ENCODE measurements at places on chromosomes 12 and 14.
A peak's percentile ranks its signal among the peaks of the same experiment; 100 is the strongest.

DNA sequence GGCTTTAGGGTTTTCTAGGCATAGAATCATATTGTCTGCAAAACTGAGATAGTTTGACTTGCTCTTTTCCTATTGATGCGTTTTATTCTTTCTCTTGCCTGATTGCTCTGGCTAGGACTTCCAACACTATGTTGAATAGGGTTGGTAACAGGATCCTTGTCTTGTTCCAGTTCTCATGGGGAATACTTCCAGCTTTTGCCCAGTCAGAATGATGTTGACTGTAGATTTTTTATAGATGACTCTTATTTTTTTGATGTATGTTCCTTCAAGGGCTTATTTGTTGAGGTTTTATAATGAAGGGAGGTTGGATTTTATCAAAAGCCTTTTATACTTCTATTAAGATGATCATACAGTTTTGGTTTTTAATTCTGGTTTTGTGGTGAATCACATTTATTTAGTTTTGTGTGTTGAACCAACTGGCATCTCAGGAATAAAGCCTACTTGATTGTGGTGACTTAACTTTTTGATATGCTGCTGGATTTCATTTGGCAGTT, 478.2 kb downstream of the TMEM117 start:
- DNase-seq = no peak

DNA sequence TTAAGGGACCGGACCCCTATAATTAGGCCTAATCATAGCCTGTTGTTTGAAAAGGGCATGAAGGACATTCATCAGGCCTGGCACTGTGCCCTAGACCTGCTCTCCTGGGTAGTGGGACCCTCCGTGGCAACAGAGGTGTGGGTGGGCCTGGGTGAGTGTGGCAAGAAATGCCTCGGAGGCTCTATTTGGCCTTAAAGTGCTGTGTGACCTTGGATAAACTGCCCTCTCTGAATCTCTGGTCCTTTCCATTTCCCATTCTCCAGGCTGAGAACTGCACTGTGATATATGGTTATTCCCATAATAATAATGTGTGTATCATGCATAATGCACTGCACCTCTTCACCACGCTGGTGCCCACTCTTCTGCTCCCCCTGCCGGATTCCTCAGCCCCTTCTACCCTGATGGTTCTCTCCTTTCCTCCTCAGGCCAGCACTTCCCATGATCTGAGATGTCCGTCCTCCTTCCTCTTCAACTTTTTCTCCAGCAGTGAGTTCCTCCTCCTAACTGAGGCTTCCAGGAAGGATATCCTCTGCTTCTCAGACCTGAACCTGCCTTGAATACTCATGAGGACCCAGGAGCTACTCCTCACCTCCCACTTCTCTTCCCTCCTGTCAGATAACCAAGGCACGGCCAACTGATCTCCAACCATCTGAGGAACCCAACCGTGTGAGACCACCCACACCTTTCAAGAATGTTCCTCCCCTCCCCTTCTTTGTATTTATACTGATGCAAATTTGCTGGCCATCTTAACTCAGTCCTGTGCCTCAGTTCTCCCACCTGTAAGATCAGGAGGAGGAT, 111.0 kb upstream of the PZP start:
- no peak for DNase-seq

- DNase-seq = no peak
Measured at GRCh38 chr12:63894132-63894531, 49.6 kb downstream of the SRGAP1 start.

DNA sequence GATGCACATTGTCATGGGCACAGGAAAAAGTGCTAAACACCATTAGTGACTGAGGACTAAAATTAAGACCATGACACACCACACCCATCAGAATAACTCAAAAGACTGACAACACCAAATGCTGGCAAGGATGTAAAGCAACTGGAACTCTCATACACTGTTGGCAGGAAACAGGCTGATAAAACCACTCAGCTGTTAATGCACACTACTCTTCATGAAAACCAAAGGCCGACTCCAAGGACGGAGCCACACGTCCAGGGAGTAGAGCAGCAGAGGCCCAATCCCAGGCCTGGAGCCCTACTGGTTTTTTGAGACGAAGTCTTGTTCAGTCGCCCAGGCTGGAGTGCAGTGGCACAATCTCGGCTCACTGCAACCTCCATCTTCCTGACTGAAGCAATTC, 6.4 kb downstream of the RAD52 start:
- DNase-seq = peak; percentile 57

- no peak for DNase-seq
Measured at GRCh38 chr12:47207829-47208248, 128.1 kb upstream of the AMIGO2 start.

DNA sequence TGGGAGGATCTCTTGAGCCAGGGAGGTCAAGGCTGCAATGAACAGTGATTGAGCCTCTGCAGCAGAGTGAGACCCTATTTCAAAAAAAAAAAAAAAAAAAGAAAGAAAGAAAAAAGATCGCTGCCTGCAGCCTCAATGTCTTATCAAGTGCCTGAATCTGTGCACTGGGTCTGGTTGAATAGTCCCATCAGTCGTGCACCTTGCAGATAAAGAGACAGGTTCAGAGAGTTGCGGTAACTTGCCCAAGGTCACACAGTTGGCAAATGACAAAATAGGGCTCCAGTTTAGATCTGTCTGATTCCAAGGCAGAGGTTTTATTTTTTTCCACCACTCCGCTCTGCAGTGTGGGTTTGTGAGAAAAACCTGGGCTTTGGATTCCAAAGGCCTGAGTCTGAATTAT, 649 bp upstream of the PLA2G1B start:
- DNase-seq = no peak

DNA sequence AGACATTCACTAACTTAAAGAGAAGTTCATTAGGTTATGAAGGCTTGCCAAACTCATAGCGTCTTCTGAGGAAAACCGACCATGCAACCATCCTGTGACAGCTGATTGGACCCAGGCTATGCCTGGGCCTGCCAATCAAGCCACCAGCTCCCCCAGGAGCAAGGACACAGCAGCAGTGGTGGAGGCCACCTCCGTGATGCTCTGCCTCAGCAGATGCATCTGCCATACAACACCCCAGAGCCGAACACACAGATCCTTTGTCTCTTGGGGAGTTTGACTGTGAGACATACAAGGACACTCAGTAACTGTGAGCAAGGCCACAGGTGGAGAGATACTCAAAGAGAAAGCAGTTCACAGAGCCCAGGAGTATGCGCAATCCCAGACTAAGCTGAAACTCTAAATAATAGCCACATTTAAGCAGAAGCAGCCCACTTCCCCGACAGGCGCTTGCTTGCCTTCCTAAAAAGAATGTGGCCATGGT, 10.0 kb upstream of the CNIH1 start:
- no peak for DNase-seq

DNA sequence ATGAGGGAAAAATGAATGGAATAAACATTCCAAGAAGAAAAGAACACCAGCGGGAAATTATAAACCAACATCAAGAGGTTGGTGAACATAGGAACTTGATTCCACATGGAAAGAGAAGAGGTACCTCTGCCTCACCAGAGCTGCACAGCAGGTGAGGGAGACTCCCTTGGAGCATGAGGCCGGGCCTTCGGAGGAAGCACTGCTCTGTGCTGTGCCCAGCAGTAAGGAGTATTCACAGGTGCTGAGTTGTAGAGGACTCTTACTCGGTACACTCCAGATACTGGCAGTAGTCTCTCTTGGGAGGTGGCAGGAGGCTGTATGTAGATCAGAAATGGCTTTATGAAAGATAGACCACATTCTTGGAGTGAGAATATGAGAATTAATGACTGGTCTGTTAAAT, 76.0 kb downstream of the NPAS3 start:
- DNase-seq = no peak

DNA sequence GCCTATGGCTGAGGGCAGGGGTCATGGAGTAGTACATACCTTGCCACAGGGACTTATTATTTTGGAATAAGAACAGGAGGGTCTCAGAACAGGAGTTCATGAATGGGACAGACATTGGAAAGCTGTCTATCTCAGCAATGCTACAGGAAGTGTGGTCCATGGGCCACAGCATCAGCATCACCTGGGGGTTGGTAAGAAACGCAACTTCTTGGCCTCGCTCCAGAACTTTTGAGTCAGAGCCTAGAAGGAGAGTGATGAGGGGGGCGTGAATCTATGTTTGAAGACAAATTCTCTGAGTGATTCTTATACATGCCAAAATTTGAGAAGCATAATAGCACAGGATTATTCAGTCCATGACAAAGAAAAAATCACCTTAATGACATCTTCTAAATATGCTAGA, 156.6 kb downstream of the RPAP3 start:
- no peak for DNase-seq

- no peak for DNase-seq
Measured at GRCh38 chr14:53491256-53491883, 338.2 kb upstream of the DDHD1 start.

Data from muscle of back (tissue), 13 donors.